ENCODE measurements at places on chromosomes 5 and 9.

DNA sequence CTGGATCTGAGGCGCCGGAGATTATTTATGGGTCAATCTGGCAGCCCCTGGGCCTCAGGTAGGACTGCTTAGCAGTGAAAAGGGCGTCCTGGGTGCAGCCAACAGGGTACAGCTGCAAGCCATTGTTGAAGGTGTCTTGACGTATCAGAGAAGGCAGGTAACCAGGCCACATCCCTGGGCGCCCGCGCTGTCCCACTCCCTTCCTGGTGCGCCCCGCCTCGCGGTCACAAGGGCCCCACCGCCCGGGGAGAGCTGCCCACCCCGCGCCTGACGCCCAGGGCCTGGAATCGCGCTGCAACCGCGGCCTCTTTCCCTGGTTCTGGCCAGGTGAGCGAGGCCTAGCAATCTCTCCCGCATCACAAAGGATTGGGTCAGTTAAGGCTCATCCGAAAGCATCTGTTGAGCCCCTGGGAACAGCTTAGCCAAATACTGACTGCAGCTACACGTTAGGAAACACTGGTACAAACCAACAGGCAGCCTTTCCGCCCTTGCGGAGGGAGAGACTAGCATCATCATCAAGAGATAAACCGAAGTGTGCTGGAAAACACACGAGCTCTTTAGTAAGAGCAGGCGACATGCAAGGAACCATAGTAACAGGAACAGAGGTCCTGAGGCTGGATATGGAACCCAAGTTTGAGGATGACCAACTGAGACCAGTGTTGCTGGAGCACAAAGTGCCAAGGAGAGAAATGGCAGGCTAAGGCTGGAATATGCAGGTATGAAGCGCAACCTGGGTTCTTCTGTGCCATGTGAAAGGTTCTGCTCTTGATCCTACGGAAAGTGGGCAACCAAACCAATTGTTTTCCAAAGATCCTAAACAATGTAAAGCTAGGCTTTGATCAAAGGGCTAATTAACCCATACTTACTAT is 3.6 kb downstream of the RPS23 start:
- no peak for DNase-seq

DNA sequence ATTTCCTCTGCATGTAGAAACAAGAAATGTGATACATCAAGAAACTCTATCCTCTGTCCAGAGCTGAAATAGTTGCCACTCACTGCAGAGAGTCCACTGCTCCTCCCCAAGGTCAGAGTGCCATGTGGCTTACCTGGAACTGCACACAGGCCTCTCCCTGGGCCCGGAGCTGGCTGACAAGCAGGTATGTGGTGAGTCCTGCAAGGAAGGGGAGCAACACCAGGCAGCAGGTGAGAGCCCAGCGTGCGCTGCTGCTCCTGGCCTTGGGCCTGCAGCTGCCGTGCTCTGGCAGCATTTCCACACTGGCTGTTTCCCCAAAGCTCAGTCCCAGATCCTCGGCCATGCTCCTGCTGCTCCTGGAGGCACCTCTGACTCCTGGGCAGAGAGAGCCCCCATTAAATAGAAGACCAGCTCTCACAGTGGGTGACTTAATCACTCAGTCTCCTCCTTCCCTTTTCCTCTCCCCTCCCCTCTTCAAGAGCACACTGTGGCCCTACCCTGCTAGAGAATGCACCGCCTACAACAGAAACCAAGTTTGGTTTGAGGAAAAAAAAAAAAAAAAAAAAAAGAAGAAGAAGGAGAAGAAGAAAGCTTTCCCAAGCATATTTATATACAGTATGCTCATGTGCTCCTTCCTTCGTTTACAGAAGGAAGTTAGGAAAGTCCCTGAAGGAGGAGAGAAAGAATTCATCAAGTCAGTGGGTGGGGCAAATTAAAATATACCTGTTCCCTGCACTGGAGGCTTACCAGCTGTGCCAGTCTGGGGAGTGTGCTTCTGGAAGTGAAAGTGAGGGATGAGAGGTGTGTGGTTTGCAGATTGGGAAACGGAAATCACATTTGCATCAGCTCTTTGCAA is at the start of gene TNFSF15:
Gene TNFSF15 (minus strand): TSS at position 370 of the 856 bp plus-strand sequence. CDS start 27 bp downstream, at position 343.
- DNase-seq: no peak

GRCh38 chr9:108609227-108609896 is 246.4 kb downstream of the ACTL7B start:
- DNase-seq: no peak

GRCh38 chr5:82406205-82406773 is 128.1 kb upstream of the RPS23 start:
- DNase-seq: no peak

DNA sequence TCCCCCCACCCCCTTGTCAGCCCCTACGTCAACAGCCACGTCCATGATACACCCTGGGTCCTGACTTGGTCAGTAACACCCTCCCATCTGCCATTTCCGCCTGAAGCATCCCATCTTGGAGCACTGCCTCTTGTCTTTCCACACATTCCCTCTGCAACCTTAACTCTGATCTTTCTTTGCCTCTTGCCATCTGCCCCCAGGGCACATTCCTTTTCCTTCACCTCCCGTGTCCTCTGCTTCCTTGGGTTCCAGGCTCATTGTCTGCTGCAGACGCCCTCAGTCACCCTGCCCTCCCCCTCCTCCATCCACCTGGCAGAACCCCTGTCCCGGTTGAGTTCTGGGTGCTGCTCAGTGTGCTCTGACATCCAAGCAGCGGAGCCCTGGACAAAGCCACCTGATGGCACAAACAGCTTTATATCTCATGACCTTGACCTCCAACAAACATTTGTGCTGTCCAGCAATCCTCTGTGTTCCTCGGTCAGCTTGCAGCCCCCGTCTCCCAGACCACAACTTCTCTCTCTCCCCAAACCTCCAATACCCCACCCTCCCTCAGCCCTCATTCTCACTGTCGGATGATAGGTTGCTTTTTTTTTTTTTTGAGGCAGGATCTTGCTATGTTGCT is 97.7 kb upstream of the IER5L start:
- DNase-seq: no peak

DNA sequence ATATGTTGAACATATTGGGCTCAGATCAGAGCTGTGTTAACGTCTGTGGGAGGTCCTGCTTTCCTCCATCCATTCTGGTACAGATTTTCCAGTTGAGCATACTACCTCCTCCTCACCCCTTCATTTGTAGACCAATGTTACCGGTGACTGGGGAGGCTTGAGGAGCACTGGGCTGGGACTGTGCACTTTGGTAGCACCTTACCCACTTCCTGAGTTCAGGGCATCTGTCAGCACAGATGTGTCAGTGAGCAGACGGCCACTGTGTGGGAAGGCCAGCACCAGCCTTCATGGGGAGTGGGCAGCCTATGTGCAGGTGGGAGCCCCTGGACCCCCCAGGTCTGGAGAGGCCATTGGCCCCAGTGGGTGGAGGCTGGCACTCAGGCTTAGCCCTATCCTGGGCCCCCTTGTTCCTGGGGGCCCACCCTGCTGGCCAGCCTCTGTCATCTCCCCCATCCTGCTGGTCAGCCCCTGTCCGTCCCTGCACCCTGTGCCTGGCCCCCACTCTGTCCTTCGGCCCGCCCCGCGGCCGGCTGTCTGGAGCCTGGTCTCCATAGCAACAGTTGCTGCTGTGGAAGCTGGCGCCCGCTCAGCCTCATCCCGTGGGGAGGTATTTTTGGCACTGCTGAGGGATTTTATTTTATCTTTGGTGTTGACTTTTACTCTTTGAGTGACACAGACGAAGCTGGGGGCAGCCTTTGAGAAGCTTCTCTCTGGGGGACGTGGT is 21.3 kb downstream of the WNK2 start:
- no peak for DNase-seq

DNA sequence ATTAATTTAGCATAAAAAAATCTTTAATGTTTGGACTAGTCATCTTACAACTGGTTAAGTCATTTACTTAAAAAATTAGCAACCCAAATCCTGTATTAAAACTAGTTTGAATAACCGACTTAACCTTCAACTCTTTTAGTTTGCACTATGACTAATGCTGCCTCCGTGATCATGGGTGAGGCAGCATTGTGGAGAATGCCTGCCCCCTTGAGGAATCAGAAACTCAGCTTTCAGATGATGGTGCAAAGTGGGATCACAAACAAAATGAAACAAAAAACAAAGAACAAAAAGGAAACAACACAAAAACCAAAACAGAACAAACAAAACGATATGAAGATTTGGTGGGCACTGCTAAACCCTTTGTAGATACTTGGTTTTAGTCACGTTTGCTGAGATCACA is 127.0 kb upstream of the PALM2AKAP2 start:
- peak; percentile 18 for DNase-seq

DNA sequence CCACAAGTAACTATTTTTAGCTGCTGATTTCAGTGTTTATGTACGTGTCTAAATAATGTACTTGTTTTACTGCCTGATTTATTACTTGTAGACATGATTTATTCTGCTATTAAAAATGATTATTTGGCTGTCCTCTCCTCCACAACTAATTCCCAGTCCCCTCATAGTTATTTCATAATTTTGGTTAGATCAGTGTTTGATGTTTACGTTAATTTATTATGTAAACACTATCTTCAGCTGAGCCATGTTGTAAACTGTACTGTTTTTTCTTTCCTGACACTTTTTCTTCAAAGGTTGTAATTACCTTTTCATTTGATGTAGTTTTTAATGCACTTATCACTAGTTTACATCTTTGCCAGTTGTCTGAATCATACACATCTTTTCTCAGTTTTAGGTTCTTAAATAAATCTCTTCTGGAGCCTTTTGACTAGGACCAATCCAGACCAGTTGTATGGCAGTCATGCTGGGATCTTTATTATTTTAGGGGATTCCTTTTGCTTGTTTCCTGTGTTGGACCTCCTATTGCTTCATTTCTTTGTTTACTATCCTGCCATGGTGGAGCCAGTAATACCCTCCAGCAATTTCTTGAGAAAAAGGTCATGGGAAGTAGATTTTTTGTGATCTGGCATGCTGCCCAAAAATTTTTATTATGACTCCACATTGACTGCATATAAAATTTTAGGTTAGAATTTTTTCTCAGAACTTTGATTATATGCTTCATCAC is 16.1 kb downstream of the AP3S1 start:
- no peak for DNase-seq

DNA sequence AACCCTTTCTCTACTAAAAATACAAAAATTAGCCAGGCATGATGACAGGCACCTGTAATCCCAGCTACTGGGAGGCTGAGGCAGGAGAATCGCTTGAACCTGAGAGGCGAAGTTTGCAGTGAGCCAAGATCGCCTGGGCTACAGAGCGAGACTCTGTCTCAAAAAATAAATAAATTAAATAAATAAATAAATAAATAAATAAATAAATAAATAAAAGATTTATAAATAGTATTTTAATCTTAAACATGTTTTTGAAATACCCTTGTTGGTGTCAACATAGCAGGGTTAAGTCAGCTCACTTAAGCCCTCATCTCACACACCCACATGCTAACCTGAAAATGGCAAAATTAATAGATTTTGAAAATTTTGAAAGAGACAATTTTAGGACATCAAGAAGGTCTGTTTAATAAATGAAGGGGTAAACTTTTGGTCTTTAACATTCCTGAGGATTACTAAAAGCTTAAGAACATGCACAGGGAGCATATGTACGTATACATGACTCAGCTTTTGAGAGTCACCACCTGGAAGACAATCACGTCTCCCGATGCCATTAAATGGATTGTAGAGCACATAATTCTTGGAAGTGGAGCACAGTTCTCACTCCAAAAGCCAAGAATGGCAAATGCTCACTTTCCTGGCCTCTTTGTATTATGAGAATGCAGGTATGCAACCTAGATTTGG is 202.5 kb downstream of the GDNF start:
- no peak for DNase-seq

DNA sequence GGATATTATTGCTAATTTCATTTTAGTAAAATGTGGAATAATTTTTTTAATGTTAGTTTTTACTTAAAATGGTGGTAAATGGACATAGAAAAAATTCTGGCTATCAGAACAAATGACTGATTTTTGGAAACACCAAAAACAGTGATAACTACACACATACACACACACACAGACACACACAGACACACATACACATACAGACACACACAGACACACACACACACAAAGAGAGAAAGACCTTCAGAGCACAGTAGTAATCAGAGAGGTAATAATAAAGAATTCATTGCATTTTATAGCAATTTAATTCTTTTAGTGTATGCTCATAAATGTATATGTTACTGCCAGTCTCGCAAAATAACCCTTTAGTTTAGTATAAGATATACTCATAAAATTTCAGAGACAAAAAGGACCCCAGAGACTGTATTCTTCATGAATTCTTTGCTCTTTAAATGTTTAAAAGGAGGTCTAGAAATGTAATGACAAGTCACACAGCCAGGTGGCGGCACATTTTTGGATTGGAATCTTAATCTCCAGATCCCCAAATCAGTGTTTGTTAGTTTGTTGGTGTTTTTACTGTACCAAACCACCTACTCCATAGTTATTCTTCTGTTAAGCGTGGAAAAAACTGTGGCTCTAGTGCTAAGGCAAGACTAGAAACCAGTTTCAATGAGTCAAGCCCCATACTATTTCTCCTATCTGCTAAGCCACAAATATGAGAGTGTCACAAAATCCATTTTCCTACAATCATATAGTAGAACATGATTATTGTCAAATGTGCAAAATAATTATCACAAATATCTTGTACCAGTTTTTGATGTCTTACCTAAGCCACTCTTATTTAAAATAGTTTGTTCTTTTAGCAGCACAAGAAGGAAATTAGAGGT is 109.9 kb downstream of the EDIL3 start:
- no peak for DNase-seq

- no peak for DNase-seq
Observed at GRCh38 chr5:115379622-115380344, 83.3 kb upstream of the CCDC112 start.

- no peak for DNase-seq
Observed at GRCh38 chr5:15718421-15719179, 218.6 kb downstream of the FBXL7 start.

GRCh38 chr9:35294066-35294465 is 132.3 kb downstream of the UNC13B start:
- no peak for DNase-seq
